PC-9 (cell line): ENCODE measurements at places on chromosomes 6 and 20. TPM values are rescaled to one million over a fixed set of nuclear protein-coding genes. Genes with fewer than 3 reads are reported as not detected.

SLC17A2 gene
- not detected in 2 replicates for total RNA-seq

NDUFAF4 gene
- 32.1 and 35.7 TPM in 2 replicates for total RNA-seq

ENPP3 gene
- not detected in 2 replicates for total RNA-seq

PNPLA1 gene
- total RNA-seq = 0.17 TPM in 1 of 2 replicates, not detected in the other

HSD17B8 gene
- 16.4 and 25.4 TPM in 2 replicates for total RNA-seq

NKX2-2 gene
- total RNA-seq = not detected in 2 replicates

SUMO4 gene
- 1.8 TPM in 2 replicates for total RNA-seq

PAQR8 gene
- 3.7 and 4.1 TPM in 2 replicates for total RNA-seq

ANKRD66 gene
- total RNA-seq = not detected in 2 replicates

HLA-DQB2 gene
- not detected in 2 replicates for total RNA-seq

KCNS1 gene
- total RNA-seq = 0.15 TPM in 1 of 2 replicates, not detected in the other

GJE1 gene
- total RNA-seq = not detected in 2 replicates

DDX39B gene
- total RNA-seq = 383 and 436 TPM in 2 replicates

SMIM13 gene
- 16.7 and 22.2 TPM in 2 replicates for total RNA-seq

KCNQ2 gene
- total RNA-seq = 0.30 TPM in 1 of 2 replicates, not detected in the other
